ENCODE measurements at places on chromosomes 1 and 21. TPM values are rescaled to one million over a fixed set of nuclear protein-coding genes. Genes with fewer than 3 reads are reported as not detected.

Gene PADI4
- total RNA-seq: not detected

Gene TMEM82
- total RNA-seq: not detected

Gene NRAS
- total RNA-seq: 14.7 TPM

Gene NLRP3
- not detected for total RNA-seq

Gene IQGAP3
- 13.4 TPM for total RNA-seq

Gene TNFRSF1B
- 24.3 TPM for total RNA-seq

Gene ETNK2
- total RNA-seq: 7.6 TPM

Gene ZYG11A
- total RNA-seq: not detected

Gene CASZ1
- total RNA-seq: 55.1 TPM

Gene PTGS2
- total RNA-seq: not detected

Gene KRTAP19-1
- not detected for total RNA-seq

Gene RNF2
- 0.29 TPM for total RNA-seq

Gene C4BPB
- total RNA-seq: 6.2 TPM

Gene TCP10L
- not detected for total RNA-seq

Gene C1orf115
- 9.3 TPM for total RNA-seq
